HT-29 (cell line): ENCODE measurements at places on chromosomes 5 and 9.
A peak's percentile ranks its signal among the peaks of the same experiment; 100 is the strongest.

DNA sequence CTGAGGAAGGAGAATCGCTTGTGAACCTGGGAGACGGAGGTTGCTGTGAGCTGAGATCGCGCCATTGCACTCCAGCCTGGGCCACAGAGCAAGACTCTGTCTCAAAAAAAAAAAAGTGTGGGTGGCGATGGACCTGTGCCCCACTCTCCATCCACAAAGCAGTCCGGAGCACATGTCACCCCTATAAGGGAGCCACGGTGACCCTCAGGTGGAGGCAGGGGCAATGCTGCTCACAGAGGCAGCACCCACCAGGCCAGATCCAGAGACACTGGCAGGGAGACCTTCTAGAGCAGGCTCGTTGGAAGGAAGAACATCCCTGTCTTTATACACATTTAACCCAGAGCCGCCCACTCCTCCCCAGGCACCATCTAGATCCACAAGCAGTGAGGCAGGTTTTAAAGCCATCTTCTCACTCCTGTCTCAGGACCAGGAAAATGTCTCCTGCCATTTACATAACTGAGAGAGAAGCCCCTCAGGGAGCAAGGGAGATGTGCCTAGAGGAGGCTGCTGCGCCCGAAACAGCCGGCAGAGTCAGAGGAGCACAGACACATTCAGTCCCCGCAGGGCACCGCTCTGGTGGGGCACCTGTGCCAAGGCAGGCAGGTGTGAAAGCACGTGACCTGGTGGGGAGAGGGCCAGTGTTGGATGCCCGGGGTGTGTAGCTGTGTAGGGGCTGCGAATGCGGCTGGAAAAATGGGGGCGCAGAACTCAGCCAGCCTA, 31.6 kb upstream of the ADAMTS2 start:
- DNase-seq: no peak

DNA sequence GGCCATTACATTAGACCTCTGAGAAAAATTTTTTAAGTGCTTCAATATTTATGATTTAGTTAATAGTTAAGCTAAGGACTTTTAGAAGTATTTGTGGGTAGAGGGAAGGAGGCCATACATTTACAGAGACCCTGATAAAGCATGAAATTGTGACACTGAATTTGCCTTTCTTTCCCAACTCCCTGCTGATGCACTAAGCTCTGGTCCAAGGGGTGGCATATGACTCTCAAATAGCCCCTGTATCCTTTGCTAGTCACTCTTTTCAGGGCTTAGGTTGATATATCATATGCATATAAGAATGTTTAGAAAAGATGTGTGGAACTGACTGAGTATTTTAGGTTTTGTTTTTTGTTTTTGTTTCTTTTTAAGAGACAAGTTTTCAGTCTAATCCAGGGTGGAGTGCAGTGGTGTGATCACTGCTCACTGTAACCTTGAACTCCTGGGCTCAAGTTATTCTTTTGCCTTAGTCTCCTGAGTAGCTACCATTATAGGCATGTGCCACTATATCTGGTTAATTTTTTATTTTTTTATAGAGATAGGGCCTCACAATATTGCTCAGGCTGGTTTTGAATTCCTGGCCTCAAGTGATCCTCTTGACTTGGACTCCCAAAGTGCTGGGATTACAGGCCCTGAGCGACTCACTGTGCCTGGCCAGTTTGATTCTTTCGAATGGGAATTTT, 20.5 kb downstream of the KIAA1958 start:
- no peak for DNase-seq

- DNase-seq: peak; percentile 55
Observed at GRCh38 chr9:38432922-38433510, 8.8 kb upstream of the IGFBPL1 start.

DNA sequence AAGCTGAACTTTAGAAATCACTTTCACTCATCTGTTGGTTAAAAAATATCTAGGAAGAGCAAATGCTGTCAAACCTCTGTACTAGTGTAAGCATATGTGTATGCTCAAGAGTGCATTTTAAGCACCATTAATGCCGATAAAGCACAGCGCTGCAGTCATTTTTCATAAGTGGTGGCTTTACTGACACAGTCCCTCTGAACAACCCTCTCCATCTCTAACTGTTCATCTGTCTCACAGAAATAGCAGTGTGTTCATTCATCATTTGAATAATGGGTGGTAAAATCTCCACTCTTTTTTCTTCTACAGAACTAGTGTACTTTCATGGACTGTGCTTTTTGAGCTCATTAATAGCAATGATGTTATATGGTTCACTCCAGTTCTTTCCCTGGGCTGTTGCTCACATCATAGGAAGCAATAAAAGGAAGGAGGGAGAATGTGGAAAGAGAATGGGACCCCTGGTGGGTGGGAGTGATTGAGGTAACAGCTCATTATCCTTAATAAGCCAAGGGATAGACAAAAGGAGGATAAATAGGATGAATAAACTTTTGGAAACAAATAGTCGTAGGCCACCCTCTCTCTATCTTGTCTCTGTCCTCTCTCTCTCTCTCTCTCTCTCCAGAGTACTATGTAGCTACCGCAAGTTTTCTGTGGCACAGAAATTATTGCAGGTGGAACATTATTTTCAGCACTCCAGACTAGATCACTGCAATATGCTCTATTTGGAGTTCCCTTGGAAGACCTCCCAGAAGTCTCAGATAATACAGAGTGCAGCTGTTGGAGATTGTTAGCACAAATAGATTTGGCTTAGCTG, 117.9 kb upstream of the PRDM9 start:
- DNase-seq: no peak

DNA sequence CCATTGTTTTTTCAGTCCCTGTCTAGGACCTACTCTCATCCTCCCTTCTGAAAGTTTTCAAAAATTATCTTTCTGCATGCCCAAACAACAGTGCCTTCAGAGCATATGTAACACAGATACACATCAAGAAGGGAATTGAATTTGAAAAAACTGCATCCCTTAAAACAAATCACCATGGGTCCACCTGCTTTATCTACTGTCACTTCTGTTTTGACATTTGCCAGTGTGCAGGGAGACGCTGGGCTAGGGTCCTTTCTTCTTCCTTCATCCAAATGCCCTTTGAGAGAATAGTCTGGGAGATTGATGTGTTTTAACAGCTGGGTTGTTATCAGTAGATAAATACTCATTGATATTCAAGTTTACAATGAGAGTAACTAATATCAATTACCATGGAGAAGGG, 1630.1 kb downstream of the MAT2B start:
- DNase-seq: no peak

- no peak for DNase-seq
Observed at GRCh38 chr5:11504886-11505193, 399.4 kb downstream of the CTNND2 start.

DNA sequence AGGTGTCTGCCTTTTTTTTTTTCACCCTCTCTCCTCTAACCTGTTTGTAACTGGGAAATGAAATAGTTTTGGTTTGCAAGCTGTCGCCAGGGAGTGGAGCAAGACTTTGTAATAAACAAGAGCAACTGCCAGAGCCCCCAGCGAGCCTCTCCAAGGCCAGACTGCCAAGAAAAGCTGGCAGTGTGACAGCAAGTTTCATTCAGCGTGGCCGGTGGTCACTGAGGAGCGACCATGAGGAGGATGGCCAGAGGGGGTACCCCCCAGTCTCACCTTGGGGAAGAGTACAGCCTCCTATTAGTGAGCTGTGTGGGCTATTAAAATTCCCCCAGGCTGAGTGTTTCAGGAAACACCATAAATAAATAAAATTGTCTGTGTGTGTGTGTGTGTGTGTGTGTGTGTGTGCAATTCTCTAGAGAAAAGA, 49.9 kb downstream of the ZFAND5 start:
- peak; percentile 84 for DNase-seq

GRCh38 chr5:135600152-135600570, 21.4 kb upstream of the CXCL14 start:
- no peak for DNase-seq

DNA sequence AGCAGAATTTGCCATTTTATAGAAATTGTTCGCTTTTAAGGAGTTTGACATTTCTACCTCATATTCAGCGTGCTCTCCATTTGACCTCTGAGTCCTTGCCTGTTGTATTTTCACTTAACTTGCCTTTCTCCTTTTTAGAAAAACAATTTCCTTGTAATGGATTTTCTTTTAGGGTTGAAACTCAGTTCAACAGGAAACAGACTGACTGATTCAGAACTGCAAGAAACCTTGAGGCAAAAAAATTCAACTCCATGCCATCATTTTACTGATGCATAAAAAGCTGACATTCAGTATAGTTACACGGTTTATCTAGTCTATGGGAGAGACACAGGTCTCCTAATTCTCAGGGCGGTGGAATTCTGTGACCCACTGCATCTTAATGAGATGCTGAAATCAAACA, 59.8 kb downstream of the MRPS30 start:
- no peak for DNase-seq

DNA sequence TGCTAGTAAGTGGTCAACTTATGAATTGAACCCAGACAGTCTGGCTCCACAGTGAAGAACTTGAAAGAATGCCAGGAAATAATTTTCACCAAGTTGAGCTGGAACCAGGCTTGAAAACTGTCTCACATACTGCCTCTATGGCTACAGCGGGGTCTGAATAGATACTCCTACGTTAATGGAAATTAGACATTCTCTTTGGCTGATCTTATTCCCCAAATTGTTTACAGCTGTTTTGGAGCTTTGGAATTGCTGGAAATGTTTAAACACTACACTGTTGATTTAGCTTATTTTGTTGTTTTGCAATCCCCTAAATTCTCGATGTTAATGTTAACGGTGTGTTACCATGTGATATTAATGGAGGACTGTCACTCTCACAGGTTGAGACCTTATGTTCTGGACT, 146.4 kb downstream of the FBXL7 start:
- DNase-seq: no peak

GRCh38 chr9:132487351-132487791, 77.4 kb downstream of the CFAP77 start:
- DNase-seq: no peak

DNA sequence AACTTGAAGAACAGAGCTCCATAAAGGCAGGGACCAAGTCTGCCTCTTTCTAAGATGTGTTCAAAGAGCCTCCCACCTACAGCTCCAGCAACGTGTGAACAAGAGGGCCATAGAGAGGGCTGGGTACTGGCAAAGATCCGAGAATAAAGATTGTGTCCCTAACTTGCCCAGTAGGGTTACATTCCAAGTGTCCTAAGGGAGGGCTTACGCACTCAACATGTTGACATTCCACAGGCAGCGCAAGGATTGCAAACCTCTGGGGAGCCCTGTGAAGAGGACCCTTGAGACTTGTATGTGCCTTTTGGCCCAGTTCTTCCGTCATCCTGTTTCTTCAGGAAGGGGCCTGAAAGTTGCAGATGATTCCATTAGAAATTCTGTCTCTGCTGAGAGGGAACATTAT, 48.2 kb upstream of the ENTREP1 start:
- no peak for DNase-seq

DNA sequence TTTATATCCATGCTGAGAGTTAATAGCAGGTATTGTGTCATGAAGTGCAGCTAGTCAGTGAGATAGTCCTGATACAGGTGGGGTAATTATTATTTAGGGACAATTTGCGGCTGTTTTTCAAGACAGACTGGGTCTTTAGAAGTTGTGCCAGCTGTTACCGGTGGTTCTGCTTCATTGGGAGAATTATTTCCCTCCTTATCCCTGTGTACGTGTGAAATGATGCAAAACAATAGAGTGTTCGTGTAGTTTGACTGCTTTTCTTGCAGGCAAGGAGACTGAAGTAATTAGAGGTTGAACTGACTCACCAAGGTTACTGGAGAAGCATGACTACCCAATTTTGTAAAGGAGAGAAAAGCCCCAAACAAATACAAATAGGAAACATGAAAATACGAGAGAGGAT, 101.7 kb downstream of the ARRDC3 start:
- DNase-seq: no peak

DNA sequence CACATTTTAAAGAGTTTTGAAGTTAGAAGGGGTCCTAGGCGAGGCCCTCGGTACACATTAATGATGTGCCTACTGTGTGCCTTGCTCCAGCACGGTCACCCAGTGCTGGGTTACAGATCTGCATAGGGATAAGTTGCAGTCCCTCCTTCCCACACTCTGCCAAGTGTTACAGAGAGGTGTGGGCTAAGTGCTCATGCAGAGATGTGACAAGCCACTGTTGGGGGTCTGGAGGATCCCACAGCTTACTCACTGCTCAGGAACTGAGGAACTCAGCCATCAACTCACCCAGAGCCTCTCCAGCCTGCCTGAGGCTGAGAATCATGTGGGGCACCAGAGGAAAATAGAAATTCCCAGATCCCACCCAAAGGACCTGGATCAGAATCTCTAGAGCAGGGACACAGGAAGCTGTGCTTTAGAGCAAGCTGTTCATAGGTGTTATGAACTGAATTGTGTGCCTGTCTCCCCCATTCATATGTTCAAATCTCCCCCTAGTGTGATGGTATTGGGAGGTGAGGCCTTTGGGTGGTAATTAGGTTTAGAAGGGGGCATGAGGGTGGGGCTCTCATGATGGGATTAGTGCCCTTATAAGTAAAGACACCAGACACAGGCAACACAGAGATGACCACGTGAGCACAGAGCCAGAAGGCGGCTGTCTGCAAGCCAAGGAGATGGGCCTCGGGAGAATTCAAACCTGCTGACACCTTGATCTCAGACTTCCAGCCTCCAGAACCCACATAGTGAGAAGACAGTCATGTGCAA, 164.1 kb downstream of the HSD17B3 start:
- no peak for DNase-seq

DNA sequence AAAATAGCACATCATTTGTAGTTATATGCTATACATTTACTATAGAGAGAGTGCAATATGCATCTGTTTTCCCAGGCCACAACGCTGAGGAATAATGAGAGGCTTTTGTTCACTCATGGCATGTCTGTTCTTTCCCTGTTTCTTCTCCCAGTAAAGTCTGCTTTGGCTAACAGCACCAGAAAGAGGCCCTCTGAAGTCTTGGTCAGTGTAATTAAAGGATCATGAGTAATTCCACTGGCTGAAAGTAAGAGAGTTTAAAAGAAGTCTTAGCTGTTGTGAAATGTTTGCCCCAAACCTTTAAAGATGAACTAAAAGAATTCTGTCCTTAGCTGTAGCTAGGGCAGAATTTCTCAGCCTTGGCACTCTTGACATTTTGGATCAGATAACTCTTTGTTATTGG, 228.8 kb downstream of the TLE4 start:
- DNase-seq: no peak

DNA sequence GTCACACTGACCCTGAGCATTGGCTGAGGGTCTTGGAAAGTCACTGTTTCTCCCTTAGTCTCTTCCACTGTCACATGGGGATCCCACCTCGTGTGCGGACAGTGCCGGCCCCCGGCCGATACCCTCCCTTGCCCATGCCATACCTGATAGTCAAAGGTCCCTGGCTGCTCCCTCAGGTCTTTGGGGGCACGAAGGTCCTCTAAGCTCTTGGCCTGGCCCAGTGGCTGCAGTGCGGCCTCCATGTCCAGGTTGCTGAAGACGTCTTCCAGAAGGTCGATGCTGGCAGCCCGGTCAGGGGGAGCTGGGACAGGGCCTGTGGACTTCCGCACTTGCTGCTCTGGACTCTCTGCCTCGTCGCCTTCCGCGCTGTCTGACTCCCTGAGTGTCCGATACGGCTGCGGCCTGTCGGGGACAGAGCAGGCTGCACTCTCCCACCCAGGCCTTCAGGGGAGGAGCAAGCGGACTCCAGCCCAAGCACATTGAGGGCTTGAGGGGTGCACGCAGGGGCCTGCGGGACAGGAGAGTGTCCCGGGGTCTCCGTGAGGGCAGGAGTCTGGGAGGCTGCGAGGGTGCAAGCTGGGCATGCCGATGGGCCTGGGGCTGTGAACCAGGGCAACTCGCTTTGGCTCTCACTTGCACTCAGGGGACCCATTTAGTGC, 27.6 kb downstream of the CRB2 start:
- no peak for DNase-seq

- DNase-seq: no peak
Observed at GRCh38 chr5:179404321-179405053, 59.2 kb upstream of the ADAMTS2 start.
